ENCODE measurements at places on chromosomes 3 and 15.

DNA sequence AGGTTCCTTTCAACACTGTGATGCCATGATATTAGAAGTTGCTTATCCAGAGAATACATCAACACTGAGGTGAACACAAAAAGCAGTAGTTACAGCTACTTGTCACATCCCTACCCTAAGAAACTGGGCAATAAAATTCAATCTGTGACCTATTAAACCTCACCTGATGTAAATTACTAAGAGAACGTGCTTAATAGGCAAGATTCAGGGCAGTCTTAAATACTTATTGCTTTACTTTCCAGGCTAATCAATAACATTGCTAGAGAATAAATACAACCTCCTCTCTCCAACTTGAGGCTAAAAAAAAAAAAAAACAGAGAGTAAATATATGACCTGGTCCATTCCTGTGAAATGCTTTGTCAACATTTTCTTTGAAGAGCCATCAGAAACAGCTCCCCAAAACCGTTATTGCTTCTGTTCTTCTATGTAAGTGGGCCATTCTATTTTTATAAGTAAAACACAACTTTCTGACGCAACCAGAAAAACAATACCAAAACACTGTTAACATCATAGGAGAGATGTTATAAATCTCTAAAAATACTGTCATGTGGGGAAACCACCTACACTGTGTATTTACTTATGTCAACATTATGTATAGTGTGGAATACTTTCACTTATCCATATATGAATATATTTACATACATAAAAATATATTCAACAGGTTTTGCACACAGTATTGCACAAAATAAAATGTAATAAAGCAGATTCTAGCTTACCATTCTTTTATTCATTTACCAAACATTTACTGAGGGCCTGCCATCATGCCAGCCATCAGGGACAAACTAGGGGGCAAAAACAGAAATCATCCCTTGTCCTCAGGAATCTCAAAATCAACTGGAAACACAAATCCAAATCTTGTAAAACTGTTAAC, 2.7 kb downstream of the NKIRAS1 start:
- no peak overlapping the region for H3K4me3 ChIP-seq
- no peaks in the 10 kb centered on the region for H3K36me3 ChIP-seq
- H3K4me1 ChIP-seq = no peaks in the 10 kb centered on the region

DNA sequence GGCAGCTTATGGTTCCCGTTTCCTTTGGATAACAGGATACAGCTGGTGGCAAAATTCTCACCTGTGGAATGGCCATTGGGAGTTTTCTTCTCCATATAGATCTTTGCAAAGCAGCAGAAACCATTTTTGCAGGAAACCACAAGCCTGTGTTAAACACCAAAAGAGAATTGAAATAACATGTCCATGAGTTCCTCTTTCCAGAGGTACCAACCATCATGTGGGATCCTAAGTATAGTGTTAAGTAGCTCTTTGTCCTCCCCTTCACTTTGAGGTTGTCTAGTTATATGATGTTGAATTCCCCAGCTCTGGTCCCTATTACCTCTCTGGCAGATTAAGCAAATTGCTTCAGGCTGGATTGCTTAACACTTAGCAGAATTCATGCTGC, 94.9 kb downstream of the AKAP13 start:
- DNase-seq = no peak
- no peaks in the 10 kb centered on the region for H3K36me3 ChIP-seq
- no peaks in the 10 kb centered on the region for H3K27me3 ChIP-seq
- no peak overlapping the region for H3K4me3 ChIP-seq
- no peaks in the 10 kb centered on the region for H3K4me1 ChIP-seq
- no peak overlapping the region for H3K27ac ChIP-seq

- H3K27me3 ChIP-seq = no peaks in the 10 kb centered on the region
- no peaks in the 10 kb centered on the region for H3K4me1 ChIP-seq
- no peaks in the 10 kb centered on the region for H3K36me3 ChIP-seq
- H3K27ac ChIP-seq = no peak overlapping the region
Measured at GRCh38 chr15:50549326-50549725, 2.9 kb upstream of the USP50 start.

GRCh38 chr15:57384816-57385215, 8.5 kb downstream of the CGNL1 start:
- no peaks in the 10 kb centered on the region for H3K27me3 ChIP-seq
- H3K36me3 ChIP-seq = no peaks in the 10 kb centered on the region
- no peak for DNase-seq
- H3K27ac ChIP-seq = no peak overlapping the region
- H3K4me1 ChIP-seq = no peaks in the 10 kb centered on the region

- H3K4me1 ChIP-seq = no peaks in the 10 kb centered on the region
- peak; percentile 26 for DNase-seq
- H3K27ac ChIP-seq = no peak overlapping the region
- no peaks in the 10 kb centered on the region for H3K36me3 ChIP-seq
- H3K27me3 ChIP-seq = no peaks in the 10 kb centered on the region
Measured at GRCh38 chr3:112773864-112774263, 72.8 kb downstream of the CD200R1L start.

DNA sequence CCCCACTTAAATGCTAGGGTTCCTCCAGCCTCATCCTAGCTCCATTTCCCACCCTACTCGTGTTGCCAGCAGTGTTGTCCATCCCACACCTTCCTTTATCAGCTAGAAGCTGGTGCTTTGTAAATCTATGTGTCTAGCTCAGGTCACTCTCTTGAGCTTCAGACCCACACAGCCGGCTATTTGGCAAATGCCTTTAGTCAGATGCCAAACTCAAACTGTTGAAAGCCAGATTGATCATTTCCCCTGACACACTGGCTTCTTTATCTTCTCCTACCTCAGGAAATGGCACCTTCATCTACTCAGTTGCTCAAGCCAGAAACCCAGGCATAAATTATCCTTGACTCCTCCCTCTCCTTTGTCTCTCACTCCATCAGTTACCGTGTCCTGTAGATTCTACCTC, 61.5 kb upstream of the TPM1 start:
- H3K27ac ChIP-seq = no peak overlapping the region
- no peak for DNase-seq
- H3K27me3 ChIP-seq = no peaks in the 10 kb centered on the region
- no peaks in the 10 kb centered on the region for H3K36me3 ChIP-seq
- H3K4me3 ChIP-seq = no peak overlapping the region
